Neural progenitor cell (in vitro differentiated cells): ENCODE measurements at places on chromosomes 13 and 19.

DNA sequence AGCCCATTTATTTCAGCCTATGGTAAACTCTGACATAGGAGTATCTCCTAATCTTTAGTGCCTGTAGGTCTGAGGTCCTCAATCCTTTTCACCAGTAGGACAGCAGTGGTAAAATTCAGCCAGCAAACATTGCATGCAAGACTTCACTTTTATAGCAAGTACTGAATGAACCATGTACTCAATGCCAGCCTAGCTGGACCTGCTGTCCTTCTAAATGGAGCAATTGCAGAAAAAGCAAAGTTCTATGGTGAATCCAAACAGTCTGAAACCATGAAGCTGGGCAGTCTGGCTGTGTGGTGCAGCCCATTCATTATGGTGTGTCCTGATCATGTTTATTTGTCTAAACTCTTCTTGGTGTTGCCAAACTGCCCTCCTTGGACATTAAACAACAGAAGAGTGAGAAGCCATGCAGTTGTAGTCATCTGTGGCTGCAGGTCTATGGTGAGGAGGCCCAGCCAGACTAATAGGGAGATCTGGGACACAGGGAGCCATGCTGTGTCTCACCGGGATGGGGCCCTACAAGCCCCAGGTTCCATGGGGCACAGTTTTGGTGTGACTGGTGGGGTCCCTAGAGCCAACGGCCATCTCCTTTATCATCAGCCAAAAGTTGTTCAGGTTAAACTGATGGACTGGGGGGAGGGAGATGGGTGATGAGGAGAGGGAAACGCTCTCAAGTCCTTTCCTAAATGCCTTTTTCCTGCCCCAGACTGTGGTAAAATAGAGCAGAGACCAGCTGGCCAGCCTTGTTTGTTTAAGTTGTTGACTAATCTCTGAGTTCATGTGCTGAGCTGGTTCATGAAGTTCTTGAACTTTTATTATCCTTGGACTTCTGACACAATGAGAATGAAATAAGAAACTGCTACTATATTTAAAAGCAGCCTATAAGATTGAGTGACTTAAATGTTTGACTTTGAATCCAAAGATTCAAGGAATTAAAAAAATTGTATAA, 20.6 kb upstream of the TNFSF11 start:
- H3K36me3 ChIP-seq = no peaks in the 10 kb centered on the region
- H3K4me1 ChIP-seq = peaks cover 5% of the 10 kb centered on the region
- DNase-seq = no peak
- H3K27ac ChIP-seq = no peak overlapping the region

GRCh38 chr13:50320271-50320862, 305.1 kb downstream of the KCNRG start:
- no peaks in the 10 kb centered on the region for H3K36me3 ChIP-seq
- no peak overlapping the region for H3K4me3 ChIP-seq
- H3K27me3 ChIP-seq = no peaks in the 10 kb centered on the region
- no peaks in the 10 kb centered on the region for H3K4me1 ChIP-seq
- no peak overlapping the region for H3K27ac ChIP-seq

GRCh38 chr19:34403784-34404108, 453 bp upstream of the PDCD2L start:
- no peaks in the 10 kb centered on the region for H3K36me3 ChIP-seq
- no peaks in the 10 kb centered on the region for H3K27me3 ChIP-seq
- H3K27ac ChIP-seq = no peak overlapping the region

DNA sequence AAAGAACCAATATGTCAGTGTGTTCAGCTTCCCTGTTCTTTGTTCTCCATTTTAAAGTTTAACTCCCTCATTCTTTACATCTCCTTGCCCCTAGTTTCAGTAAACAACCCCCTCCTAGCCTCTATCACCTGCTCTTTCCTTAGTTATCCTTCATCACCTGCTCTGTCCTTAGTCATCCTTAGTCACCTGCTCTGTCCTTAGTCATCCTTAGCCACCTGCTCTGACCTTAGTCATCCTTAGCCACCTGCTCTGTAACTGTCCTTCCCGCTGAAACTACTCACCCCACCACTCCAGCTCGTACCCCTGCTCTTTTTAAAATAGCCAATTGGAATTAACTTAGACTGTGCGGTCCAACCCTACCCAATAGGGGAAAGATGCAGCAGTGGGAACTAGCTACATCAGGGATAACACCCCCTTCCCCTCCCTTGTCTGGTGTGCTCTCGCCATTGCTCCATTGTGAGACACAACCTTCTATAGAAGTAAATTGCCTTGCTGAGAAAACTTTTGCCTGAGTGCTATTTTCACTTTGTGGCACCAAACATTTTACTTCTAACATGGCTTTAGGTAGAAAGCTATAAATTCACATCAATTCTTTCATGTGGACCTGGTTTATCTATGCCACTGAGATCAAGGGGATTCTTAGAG, 16.2 kb downstream of the EDNRB start:
- no peak overlapping the region for H3K27ac ChIP-seq
- H3K27me3 ChIP-seq = no peaks in the 10 kb centered on the region
- no peaks in the 10 kb centered on the region for H3K36me3 ChIP-seq
- peaks cover 6% of the 10 kb centered on the region for H3K4me1 ChIP-seq
- no peak overlapping the region for H3K4me3 ChIP-seq

DNA sequence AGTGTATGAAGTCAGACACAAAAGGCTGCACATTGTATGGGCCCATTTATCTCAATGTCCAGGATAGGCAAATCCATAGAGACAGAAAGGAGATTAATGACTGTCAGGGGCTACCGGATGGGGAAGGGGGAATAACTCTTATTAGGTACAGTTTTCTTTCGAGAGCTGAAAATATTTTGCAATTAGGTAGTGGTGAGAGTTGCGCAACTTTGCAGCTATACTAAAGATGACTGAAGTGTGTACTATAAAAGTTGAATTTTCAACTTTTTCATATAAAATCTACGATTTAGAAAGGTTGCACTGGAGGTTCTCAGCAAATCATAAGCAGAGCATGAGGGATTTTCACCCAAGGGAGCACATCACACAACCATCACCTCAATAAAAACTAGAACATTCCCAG, 16.1 kb upstream of the SLC15A1 start:
- no peak overlapping the region for H3K27ac ChIP-seq
- H3K4me3 ChIP-seq = no peak overlapping the region
- no peaks in the 10 kb centered on the region for H3K36me3 ChIP-seq
- H3K4me1 ChIP-seq = no peaks in the 10 kb centered on the region
- DNase-seq = no peak

GRCh38 chr13:21913010-21913409, 242.1 kb downstream of the FGF9 start:
- no peaks in the 10 kb centered on the region for H3K36me3 ChIP-seq
- H3K27me3 ChIP-seq = no peaks in the 10 kb centered on the region
- peak; percentile 68 for DNase-seq
- no peaks in the 10 kb centered on the region for H3K4me1 ChIP-seq
- no peak overlapping the region for H3K4me3 ChIP-seq
- H3K27ac ChIP-seq = no peak overlapping the region

- H3K36me3 ChIP-seq = no peaks in the 10 kb centered on the region
- H3K27me3 ChIP-seq = no peaks in the 10 kb centered on the region
- DNase-seq = no peak
Measured at GRCh38 chr19:50239921-50240590, 36.6 kb downstream of the MYH14 start.

DNA sequence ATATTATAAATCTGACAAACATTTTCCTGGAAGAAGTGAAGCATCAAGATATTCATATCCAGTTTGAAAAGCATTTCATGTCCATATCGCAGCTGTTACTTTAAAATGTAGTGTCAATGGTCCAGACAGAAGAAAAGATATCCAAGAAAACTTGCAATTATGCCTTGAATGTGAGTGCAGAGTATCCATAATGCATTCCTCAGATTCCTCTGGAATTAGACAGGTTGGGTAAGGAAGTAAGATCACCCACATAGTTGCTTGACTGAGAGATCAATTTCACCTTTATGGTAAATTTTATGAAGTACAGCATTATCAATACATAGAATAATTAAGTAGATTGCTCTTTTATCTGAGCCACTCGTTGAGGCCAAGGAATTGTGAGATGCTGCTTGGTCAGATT, 327.0 kb upstream of the SLITRK5 start:
- H3K27ac ChIP-seq = no peak overlapping the region
- no peaks in the 10 kb centered on the region for H3K27me3 ChIP-seq
- H3K4me1 ChIP-seq = no peaks in the 10 kb centered on the region
- no peak overlapping the region for H3K4me3 ChIP-seq
- no peaks in the 10 kb centered on the region for H3K36me3 ChIP-seq

GRCh38 chr13:94859278-94859691, 146.9 kb upstream of the SOX21 start:
- H3K27me3 ChIP-seq = no peaks in the 10 kb centered on the region
- H3K36me3 ChIP-seq = no peaks in the 10 kb centered on the region
- H3K27ac ChIP-seq = no peak overlapping the region

DNA sequence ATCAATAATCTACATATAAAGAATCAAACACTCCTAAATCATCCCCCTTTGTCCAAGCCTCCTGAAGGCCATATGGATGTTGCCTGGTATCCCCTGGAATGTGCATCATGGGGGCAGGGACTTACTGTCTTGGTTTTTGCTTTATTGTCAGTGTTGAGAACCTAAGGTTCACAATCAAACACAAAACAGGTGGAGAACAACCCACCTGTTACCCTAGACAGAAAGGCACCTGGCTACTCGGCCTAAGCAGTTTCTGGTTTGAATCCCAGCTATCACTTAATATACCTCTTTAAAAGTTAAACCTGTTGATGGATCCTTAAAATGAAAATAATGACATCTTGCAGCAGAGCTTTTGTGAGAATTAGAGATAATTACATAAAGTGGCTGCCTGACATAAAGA, 68.9 kb downstream of the DCLK1 start:
- no peak overlapping the region for H3K4me3 ChIP-seq
- no peaks in the 10 kb centered on the region for H3K4me1 ChIP-seq
- H3K27me3 ChIP-seq = no peaks in the 10 kb centered on the region
- no peak for DNase-seq

- no peak overlapping the region for H3K27ac ChIP-seq
- H3K4me3 ChIP-seq = no peak overlapping the region
- H3K36me3 ChIP-seq = no peaks in the 10 kb centered on the region
Measured at GRCh38 chr13:78054157-78054556, 135.5 kb upstream of the EDNRB start.

- H3K27me3 ChIP-seq = no peaks in the 10 kb centered on the region
- H3K27ac ChIP-seq = no peak overlapping the region
- no peak overlapping the region for H3K4me3 ChIP-seq
Measured at GRCh38 chr19:46116121-46116520, 8.4 kb downstream of the IGFL3 start.

DNA sequence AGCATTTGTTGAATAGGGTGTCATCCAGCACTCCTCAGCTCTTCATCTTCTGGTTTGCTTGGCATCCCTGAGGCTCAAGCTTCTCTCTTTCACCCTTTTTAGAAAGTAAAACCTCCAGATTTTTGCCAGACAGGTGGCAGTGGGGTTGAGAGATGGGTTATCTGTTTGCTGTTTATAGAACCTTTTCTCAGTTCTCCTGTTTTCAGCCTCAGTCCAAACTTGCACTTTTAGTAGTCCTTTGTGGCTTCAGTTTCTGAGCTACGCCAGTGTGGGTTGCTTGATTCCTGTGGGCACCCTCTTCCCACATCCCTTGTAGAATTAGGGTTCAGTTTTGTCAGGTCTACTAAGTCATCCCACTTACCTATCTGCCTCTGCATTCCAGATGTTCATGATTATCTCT, 147.9 kb downstream of the PAN3 start:
- H3K27ac ChIP-seq = no peak overlapping the region
- peaks cover 27% of the 10 kb centered on the region for H3K36me3 ChIP-seq
- H3K4me1 ChIP-seq = peaks cover 13% of the 10 kb centered on the region
- no peak for DNase-seq
- H3K27me3 ChIP-seq = no peaks in the 10 kb centered on the region

DNA sequence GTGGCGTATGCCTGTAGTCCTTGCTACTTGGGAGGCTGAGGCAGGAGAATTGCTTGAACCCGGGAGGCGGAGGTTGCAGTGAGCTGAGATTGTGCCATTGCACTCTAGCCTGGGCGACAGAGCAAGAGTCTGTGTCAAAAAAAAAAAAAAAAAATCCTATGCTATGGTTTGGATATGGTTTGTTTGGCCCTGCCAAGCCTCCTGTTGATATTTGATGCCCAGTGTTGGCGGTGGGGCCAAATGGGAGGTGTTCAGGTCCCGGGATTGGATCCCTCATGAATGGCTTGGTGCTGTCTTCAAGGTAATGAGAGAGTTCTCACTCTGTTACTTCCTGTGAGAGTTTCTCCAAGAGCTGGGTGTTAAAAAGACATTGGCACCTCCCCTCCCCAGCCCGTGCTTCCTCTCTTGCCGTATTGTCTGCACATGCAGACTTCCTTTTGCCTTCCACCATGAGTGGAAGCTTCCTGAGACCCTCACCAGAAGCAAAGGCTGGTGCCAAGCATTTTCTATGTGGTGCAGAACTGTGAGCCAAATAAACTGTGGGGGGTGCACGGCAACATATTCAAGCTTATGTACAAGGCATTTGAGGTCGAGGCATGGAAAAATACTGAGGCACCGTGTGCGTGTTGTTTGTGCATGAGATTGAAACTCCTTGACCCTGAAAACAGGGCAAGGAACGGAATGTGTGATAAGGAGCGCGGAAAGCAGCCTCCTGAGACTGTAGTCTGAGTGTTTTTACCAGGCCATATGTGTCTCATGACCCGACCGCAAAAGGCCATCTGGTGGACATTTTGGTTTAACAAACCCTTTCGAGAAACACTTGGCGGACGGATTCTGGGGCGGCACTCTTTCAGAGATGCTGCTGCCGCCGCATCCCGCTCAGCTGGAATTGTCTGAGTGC, 7.3 kb downstream of the SIGLEC9 start:
- peak; percentile 43 for DNase-seq
- no peaks in the 10 kb centered on the region for H3K27me3 ChIP-seq
- no peaks in the 10 kb centered on the region for H3K36me3 ChIP-seq

DNA sequence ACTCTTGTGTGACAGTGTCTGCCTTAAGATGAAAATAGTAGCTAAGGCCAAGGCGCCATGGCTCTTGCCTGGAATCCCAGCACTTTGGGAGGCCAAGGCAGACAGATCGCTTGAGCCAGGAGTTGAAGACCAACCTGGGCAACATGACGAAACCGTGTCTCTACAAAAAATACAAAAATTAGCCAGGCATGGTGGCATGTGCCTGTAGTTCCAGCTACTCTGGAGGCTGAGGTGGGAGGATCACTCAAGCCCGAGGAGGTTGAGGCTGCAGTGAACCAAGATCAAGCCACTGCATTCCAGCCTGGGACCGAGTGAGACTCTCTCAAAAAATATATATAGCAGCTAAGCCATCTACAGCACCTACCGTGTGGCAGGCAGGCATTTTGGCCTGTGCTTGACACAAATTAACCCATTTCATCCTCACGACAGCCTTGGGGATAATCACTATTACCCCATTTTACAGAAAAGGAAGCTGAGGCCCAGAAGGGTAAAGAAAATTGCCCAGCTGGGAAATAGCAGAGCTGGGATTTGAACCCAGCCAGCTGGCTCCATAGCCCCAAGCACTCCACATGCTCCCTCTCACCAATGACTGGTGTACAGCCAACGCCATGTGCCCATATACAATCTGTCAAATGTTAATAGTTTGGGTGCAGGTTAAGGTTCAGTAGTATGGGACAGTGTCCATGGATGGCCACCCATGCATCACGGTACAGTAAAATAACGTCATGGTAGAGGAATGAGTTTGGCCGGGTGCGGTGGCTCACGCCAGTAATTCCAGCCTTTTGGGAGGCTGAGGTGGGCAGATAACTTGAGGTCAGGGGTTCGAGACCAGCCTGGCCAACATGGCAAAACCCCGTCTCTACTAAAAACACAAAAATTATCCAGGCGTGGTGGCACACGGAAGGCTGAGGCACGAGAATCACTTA, 3.1 kb downstream of the SLC1A5 start:
- H3K4me3 ChIP-seq = peak overlapping the region; percentile 53
- H3K36me3 ChIP-seq = no peaks in the 10 kb centered on the region
- H3K27ac ChIP-seq = peak overlapping the region; percentile 14
- peaks cover 20% of the 10 kb centered on the region for H3K4me1 ChIP-seq
- H3K27me3 ChIP-seq = peaks cover 8% of the 10 kb centered on the region
- DNase-seq = no peak
